ENCODE measurements at places on chromosomes 12 and 14. TPM values are rescaled to one million over a fixed set of nuclear protein-coding genes. Genes with fewer than 3 reads are reported as not detected.

DNA sequence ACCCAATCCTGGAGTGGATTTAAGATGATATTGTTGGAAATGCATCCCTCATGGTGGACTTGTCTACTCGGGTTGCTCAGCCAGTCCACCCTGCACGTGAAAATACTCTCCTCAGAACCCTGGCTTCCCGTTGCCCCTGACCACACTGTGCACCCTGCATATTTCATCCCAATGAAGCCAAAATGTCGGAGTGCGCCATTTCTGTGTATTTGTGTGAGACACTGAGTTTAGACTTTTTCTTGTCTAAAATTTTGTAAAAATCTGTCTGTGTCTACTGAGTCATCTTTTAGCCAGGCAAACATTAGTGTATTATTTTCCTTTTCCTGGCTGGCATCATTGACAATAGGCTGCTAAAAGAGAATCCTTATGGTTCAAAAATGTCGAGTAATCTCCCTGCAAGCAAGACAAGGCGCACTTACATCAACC, 485 bp upstream of the PNMA1 start:
- DNase-seq, result no peak

- DNase-seq, result no peak
Observed at GRCh38 chr14:81211844-81212243, 8.9 kb downstream of the GTF2A1 start.

DNA sequence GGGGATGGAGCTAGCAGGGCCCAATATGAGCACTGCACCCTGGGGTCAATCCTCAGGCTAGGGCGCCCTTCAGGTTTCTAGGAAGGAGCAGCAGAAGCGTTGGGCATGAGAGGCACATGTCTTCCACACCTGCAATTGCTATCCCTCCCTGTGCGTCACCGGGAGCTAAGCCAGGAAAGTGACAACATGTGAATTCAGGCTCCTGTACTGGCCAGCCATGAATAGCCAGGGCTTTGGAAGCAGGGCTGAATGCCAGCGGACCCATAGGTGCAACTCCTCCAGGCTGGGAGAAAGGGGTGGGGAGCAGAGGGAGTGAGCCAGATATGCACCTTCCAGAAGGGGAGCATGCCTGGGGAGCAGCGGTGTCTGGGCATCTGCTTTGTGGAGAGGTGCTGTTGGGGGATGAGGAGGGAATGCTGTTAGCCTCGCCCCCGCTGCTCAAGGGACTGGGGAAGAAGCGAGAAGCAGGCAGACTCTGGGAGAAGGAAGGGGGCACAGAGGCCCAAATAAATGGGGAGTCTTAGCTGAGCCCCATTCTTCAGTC, 6.1 kb downstream of the HOXC5 start:
- no peak for DNase-seq

DNA sequence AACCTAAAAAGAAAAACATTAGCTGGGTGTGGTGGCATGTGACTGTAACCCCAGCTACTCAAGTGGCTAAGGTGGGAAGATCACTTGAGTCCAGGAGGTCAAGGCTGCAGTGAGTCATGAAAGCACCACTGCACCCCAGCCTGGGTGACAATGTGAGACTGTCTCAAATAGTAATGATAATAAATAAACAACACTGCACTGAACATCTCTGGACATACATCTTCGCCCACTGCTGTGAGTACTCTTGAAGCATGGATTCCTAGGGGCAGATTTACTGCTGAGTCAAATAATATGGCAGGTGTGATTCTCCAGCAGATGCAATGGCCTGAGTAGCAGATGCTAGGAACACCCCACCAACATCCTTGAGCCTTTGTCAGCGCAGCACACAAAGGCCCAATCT, 23.6 kb downstream of the ABCB9 start:
- DNase-seq, result no peak

DNA sequence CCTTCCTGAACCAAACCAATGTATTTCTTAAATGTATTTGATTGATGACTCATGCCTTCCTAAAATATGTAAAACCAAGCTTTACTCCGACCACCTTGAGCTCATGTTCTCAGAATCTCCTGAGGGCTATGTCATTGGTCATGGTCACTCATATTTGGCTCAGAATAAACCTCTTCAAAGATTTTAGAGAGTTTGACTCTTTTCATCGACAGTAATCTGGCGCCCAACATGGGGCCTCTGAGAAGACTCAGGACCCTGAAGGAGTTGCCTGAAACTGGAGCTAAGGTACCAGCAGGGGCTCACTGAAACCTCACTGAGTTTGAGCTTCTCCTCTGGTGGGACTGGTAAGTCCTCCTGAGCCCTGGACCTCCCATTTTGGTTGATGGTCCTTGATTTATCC, 17.2 kb upstream of the PSMC1 start:
- DNase-seq, result no peak

GRCh38 chr14:99322731-99323599, 51.0 kb upstream of the BCL11B start:
- DNase-seq, result no peak

DNA sequence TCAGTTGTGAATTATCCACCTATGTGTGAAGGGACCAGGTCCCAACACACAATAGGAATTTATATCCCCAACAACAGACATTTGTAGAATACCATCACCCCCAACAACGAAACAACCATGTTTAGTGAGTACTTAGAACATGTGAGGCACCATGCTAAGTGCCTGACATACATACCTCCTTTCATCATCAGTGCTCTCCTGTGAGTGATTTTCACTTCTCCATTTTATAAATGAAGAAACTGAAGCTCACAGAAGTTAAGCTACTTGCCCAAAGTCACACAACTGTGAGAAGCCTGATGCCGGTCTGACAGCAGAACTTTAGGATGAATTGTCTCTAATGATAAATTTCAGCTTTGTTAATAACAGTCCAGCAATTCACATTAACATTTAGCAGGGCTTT, 35.4 kb downstream of the SPTB start:
- DNase-seq, result no peak

GRCh38 chr12:70068743-70069142, 174.5 kb upstream of the CNOT2 start:
- no peak for DNase-seq

GRCh38 chr12:105014603-105015002, 28.5 kb downstream of the NOPCHAP1 start:
- no peak for DNase-seq

- no peak for DNase-seq
Observed at GRCh38 chr14:93987815-93988476, 9.2 kb upstream of the CCDC197 start.

GRCh38 chr12:59595565-59595882, 305 bp upstream of the SLC16A7 start:
- no peak for DNase-seq

GRCh38 chr12:71057330-71057729, 100.5 kb downstream of the TSPAN8 start:
- DNase-seq, result no peak

DNA sequence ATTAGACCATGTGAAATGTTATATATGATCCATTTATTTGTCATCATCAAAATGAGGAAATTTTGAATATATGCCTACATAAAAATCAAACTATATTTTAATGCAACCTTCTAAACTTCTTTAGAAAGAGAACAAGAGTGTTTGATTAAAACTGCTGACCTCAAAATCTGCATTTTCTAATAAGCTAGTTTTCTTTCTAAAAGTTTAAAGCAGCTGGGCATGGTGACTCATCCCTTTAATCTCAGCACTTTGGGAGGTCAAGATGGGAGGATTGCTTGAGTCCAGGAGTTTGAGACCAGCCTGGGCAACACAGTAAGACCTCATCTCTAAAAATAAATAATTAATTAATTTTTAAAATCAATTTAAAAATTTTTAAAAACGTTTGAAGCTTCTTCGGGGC, 36.2 kb downstream of the GNPTAB start:
- DNase-seq, result no peak

DNA sequence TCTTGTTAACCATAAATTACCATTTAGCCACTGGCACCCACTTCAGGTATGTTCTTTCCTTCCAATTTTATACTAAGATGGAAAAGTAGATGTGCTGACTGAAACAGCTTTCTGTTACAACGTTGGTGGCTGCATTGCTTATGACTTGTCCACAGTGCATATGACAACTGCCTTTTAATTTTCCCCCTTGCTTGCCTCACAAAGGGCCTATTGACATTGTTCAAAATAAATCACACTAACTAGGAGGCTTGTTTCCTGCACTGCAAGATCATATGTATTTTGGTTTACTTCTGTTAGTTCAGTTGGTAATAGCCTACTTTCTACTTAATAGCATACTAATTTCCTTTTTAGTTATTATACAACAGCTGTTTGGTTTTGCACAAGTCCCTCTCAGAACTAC, 55.4 kb downstream of the SCAF11 start:
- DNase-seq, result no peak

- DNase-seq, result no peak
Observed at GRCh38 chr12:121187501-121187900, 22.4 kb upstream of the P2RX4 start.

DNA sequence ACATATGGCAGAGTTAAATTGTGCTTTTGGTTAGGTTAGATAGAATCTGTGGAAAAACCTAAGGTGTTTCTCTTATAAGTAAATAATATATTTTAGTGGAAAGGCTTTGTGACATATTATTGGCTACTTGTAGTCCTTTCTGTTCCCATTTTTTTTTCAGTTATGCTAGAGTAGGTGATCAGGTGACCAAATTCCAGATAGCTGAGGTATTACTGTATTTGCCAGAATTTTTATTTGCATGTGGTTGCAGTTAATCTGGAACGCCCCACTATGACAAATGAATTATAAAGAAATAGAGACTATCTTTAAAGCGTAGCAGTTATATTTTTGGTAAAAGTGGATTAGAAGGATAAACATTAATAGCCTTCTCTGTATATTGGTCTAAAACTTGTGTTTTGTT, 52.0 kb downstream of the ARHGAP5 start:
- no peak for DNase-seq

DNA sequence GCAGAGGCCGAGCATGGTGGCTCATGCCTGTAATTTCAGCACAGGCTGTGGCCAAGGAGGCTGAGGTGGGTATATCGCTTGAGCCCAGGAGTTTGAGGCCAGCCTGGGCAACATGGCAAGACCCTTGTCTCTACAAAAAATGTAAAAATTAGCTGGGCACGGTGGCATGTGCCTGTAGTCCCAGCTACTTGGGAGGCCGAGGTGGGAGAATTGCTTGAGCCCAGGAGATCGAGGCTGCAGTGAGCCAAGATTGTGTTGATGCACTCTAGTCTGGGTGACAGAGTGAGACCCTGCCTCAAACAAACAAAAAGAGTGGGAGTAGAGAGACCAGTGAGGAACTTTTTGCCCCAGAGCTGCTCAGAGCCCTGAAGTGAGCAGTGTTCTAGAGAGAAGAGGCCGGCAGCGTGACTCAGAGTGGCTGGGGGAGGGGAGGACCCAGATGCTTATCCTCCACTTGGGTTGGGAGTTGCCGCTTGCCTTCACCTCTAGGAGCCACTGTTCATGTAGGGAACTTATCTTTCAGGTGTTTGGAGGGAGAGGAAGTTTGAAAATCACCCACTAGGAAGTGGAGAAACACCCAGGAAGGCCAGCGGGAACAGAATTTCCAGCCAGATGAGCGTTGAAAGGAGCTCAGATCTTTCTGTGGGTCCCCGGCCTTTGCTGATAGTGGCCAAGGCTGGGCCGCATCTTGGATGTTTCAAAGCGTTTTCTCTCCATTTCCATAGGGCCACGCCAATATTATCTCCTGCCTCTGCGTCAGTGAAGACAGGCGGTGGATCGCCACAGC, 15.3 kb downstream of the CFAP251 start:
- DNase-seq, result no peak

- no peak for DNase-seq
Observed at GRCh38 chr12:76375470-76375869, 27.3 kb upstream of the BBS10 start.

DNA sequence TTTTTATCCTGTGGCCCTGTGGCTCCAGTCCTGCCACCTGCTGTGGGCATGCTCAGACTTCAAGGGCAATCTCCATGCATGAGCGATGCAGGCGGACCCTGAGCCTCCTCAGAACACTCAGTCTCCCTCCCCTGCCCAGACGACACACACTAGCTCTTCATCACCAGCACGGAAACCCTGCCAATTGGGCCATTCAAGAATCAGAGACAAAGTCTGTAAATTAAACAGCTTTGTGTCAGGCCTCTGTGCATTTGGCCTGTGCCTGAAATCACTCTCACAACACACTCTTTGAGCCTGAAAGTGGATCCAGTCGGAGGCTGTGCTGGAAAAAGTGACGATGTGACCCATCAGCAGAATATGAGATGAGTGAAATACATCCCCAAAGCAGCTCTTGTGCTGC, 12.5 kb downstream of the POU6F1 start:
- no peak for DNase-seq

DNA sequence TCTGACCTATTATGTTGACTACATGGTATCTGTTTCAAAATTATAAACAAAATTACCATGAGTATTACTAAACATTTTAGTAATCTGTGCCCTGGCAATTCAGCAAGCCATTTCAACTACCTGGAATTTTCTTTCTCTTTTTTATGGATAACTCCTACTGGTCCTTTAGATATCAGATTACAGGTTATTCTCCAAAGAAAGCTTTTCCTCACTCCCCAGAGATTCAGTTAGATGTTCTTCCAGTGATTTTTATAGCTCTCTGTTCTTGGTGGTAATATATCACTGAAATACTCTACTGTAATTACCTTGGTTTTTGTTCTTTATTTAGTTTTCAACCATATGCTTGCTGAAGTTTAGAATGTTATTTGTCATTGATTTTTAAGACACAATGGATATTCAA, 930.2 kb upstream of the FOXG1 start:
- no peak for DNase-seq

GRCh38 chr12:68040450-68041075, 51.3 kb downstream of the IFNG-AS1 start:
- peak; percentile 18 for DNase-seq

- DNase-seq, result no peak
Observed at GRCh38 chr12:3552726-3553045, 61.7 kb downstream of the PRMT8 start.

The WSCD2 gene
- total RNA-seq, result not detected

The CCDC38 gene
- total RNA-seq, result not detected

The ST8SIA1 gene
- 7.6 TPM for total RNA-seq

The DTX1 gene
- total RNA-seq, result 20.7 TPM

The ARHGAP9 gene
- total RNA-seq, result 295 TPM

The RFX4 gene
- total RNA-seq, result not detected

The OASL gene
- total RNA-seq, result 30.3 TPM

The MANSC1 gene
- total RNA-seq, result 0.12 TPM

The KLHL42 gene
- 15.3 TPM for total RNA-seq

The PRIMA1 gene
- not detected for total RNA-seq

The CPM gene
- total RNA-seq, result 4.1 TPM

The C12orf54 gene
- not detected for total RNA-seq

The KCNC2 gene
- total RNA-seq, result not detected

The TMEM179 gene
- not detected for total RNA-seq

The NUMB gene
- 38.8 TPM for total RNA-seq

The TBX3 gene
- 0.10 TPM for total RNA-seq

The ITGA5 gene
- total RNA-seq, result 61.6 TPM

The ADAM21 gene
- not detected for total RNA-seq

The GEMIN2 gene
- 12.6 TPM for total RNA-seq
